ENCODE measurements at places on chromosomes 1 and 21. TPM values are rescaled to one million over a fixed set of nuclear protein-coding genes. Genes with fewer than 3 reads are reported as not detected.

GRCh38 chr1:158520955-158521665, 33.1 kb downstream of the OR6Y1 start:
- H3K27ac ChIP-seq = no peak overlapping the region
- H3K36me3 ChIP-seq = no peaks in the 10 kb centered on the region
- H3K4me1 ChIP-seq = no peaks in the 10 kb centered on the region
- no peak overlapping the region for H3K4me3 ChIP-seq

GRCh38 chr21:44732263-44732662, 20.9 kb upstream of the TSPEAR start:
- no peaks in the 10 kb centered on the region for H3K36me3 ChIP-seq
- H3K27ac ChIP-seq = no peak overlapping the region
- no peak overlapping the region for H3K4me3 ChIP-seq
- DNase-seq = no peak
- peaks cover 6% of the 10 kb centered on the region for H3K27me3 ChIP-seq
- H3K4me1 ChIP-seq = no peaks in the 10 kb centered on the region

DNA sequence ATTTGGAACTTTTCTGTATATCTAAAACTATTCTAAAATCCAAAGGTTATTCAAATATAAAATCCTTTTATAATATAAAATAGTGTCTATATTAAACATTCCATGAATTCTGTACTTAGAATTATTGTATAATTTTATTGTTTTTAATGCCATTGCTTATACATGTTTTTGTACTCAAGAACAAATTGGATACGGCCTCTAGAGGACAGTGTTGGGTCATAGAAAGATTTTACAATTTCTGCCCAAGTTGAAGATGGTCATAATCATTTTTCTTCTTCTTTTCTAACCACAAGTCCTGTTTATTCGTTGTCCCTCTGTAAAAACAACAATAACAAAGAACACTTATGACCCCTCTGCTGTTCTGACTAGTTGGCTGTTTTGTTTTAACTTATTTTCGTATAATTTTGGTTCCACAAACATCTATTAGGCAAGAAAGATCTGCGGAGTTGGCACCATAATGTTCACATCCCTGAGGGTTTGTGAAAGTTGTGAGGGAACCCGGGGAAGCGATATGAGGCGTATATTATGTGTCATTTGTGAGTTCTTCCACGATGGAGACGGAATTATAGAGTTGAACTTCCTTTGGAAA, 75.7 kb upstream of the KIF26B start:
- no peak overlapping the region for H3K27ac ChIP-seq
- peaks cover 4% of the 10 kb centered on the region for H3K27me3 ChIP-seq
- DNase-seq = no peak
- no peaks in the 10 kb centered on the region for H3K4me1 ChIP-seq
- H3K36me3 ChIP-seq = no peaks in the 10 kb centered on the region

- peaks cover 5% of the 10 kb centered on the region for H3K27me3 ChIP-seq
- DNase-seq = no peak
- H3K36me3 ChIP-seq = no peaks in the 10 kb centered on the region
- H3K27ac ChIP-seq = no peak overlapping the region
- H3K4me1 ChIP-seq = no peaks in the 10 kb centered on the region
- no peak overlapping the region for H3K4me3 ChIP-seq
These were observed 10.1 kb upstream of the UBE4B start for GRCh38 chr1:10022656-10023055.

Gene XKR8
- 37.0 TPM for polyA plus RNA-seq

- DNase-seq = no peak
- H3K36me3 ChIP-seq = no peaks in the 10 kb centered on the region
- H3K27ac ChIP-seq = no peak overlapping the region
- H3K4me3 ChIP-seq = no peak overlapping the region
- H3K27me3 ChIP-seq = peaks cover 12% of the 10 kb centered on the region
- H3K4me1 ChIP-seq = no peaks in the 10 kb centered on the region
These were observed 14.7 kb upstream of the KIRREL1 start for GRCh38 chr1:157978586-157979403.

DNA sequence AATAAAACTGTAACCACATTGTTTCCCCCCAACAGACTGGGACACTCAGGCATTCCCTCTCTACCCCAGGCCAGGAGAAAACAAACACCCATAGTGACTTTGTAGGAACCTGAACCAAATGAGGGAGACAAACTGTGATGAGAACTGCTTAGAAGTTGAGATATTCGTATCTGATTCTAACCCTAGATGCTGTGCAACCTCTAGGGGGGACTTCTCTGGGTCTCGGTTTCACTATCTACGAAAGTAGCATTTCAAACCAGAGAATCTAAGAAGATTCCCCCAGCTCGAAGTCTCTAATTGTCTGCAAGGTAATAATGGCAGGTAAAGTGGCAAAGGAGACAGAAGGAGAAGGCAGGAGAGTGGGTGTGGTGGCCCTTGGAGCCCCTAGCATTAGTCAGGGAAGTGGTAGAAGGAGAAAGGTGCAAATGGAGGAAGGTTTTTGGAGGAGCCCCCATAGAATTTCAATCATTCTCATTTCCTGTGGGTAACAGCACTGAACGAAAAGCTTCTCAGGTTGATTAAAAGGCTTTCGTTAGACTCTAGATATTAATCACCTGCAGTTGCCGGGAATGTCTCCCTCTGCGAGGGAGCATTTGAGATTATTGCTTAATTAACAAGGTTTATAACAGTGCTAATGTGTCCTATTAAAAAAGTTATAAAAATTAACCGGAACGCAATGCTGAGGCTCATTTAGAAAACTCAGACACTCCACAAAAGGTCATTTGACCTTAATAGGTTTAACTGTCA, 46.4 kb downstream of the BEND5 start:
- no peak overlapping the region for H3K27ac ChIP-seq
- no peak overlapping the region for H3K4me3 ChIP-seq
- peaks cover 8% of the 10 kb centered on the region for H3K36me3 ChIP-seq
- no peaks in the 10 kb centered on the region for H3K27me3 ChIP-seq
- no peaks in the 10 kb centered on the region for H3K4me1 ChIP-seq
- DNase-seq = no peak

Gene OR10J1
- not detected for polyA plus RNA-seq

GRCh38 chr1:96352733-96353132, 368.9 kb upstream of the PTBP2 start:
- no peaks in the 10 kb centered on the region for H3K27me3 ChIP-seq
- no peak for DNase-seq
- no peak overlapping the region for H3K4me3 ChIP-seq
- no peaks in the 10 kb centered on the region for H3K4me1 ChIP-seq
- H3K27ac ChIP-seq = no peak overlapping the region

- DNase-seq = no peak
- H3K36me3 ChIP-seq = no peaks in the 10 kb centered on the region
- H3K27ac ChIP-seq = no peak overlapping the region
- peaks cover 20% of the 10 kb centered on the region for H3K4me1 ChIP-seq
These were observed 55.9 kb downstream of the SIPA1L2 start for GRCh38 chr1:232574077-232574476.

DNA sequence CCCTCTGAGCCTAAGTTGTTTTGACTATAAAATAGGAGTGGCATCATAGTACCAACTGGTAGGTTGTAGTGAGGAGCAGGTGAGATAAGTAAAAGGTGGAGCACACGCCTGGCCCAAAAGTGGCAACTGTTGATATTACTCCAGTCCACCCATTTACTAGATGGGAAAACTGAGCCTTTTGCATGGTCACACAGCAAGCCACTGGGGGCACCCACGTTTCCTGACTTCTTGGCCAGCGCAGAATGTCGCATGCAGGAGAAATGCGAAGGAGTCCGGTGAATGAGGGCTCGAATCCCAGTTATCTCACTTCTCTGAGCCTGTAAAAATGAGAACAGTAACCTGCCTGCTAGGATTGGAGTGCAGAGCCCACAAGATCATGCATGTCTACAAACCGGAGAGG, 20.8 kb downstream of the GRHL3 start:
- no peak overlapping the region for H3K4me3 ChIP-seq
- no peaks in the 10 kb centered on the region for H3K36me3 ChIP-seq
- no peak overlapping the region for H3K27ac ChIP-seq

DNA sequence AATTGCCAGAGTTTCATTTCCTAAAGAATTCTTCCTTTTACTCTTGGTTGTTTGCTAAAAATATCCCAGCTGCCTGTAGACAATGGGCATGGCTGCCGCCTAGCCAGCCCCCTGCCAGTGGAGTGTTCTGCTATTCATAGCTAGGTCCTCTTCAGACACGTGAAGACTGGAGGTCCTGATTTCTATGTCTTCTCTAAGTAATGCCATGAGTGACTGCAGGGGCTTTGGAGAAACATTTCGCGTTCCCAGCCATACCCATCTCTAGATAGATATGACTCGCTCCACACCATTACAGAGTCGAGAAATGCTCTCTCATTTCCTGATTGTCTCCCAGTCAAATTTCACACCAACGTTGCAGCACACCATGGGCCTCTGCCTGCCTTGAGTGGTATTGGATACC, 99.5 kb upstream of the BACE2 start:
- H3K4me1 ChIP-seq = peaks cover 6% of the 10 kb centered on the region
- no peak for DNase-seq
- peak overlapping the region; percentile 63 for H3K4me3 ChIP-seq
- H3K27me3 ChIP-seq = peaks cover 8% of the 10 kb centered on the region
- no peaks in the 10 kb centered on the region for H3K36me3 ChIP-seq
- no peak overlapping the region for H3K27ac ChIP-seq

- no peak overlapping the region for H3K27ac ChIP-seq
- H3K4me3 ChIP-seq = no peak overlapping the region
- DNase-seq = no peak
- no peaks in the 10 kb centered on the region for H3K36me3 ChIP-seq
- H3K4me1 ChIP-seq = no peaks in the 10 kb centered on the region
These were observed 1.3 kb downstream of the NGF start for GRCh38 chr1:115336741-115337140.

- H3K27ac ChIP-seq = no peak overlapping the region
- no peaks in the 10 kb centered on the region for H3K4me1 ChIP-seq
- DNase-seq = no peak
- H3K4me3 ChIP-seq = no peak overlapping the region
These were observed 317.2 kb upstream of the NFIA start for GRCh38 chr1:60765204-60765603.

DNA sequence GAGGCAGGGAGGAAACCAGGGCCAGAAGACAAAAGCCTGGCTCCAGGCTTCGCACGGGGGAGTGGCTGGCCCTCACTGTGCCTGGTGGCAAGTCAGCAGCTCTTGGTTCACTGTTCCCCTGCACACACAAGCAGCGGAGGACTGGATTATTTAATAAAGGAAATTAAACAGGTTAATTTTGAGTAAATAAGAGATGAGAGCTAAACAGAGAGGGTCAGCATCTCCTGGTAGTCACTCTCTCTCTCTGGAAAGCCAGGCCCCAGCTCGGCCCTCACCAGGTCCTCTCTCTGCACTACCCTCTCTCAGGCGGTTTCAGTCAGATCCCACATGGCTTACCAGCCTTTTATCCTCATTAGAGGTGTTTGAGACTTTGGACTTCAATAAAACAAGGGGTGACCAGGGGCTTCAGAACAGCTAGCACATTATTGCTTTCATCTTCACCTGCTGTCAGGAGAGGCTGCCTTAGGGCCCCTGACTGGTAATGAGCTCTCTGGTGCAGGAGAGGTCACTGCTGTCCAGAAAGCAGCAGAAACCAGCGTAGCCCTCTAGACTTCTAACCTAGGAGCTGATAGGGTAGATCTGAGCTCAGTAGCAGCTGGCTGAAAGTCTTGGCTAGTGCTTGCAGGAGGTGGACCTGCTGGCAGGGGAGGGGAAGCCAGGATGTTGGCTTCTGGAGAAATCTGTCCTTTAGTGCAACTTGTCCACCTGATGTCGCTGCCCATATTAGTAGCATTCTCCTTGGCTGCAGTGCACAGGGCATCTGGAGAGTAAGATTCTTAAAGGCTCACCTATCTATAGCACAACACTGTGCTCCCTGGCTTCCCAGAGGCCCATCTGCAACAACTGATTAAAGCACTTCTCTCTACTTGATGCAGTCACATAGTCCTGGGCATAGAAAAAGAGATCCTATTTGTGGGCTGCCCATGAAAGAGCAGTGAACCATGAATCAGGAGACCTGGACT, 45.9 kb downstream of the SYT6 start:
- H3K4me1 ChIP-seq = peaks cover 18% of the 10 kb centered on the region
- no peaks in the 10 kb centered on the region for H3K36me3 ChIP-seq
- no peak overlapping the region for H3K27ac ChIP-seq
- H3K4me3 ChIP-seq = no peak overlapping the region
- peaks cover 7% of the 10 kb centered on the region for H3K27me3 ChIP-seq

- peaks cover 6% of the 10 kb centered on the region for H3K4me1 ChIP-seq
- peak overlapping the region; percentile 68 for H3K27ac ChIP-seq
- H3K36me3 ChIP-seq = peaks cover 30% of the 10 kb centered on the region
- no peak for DNase-seq
- H3K27me3 ChIP-seq = no peaks in the 10 kb centered on the region
These were observed 105.0 kb downstream of the KIAA0319L start for GRCh38 chr1:35452106-35452774.

Gene ZNF496
- polyA plus RNA-seq = 2.7 TPM
